A172 (cell line): ENCODE measurements at places on chromosomes 5 and 9.
A peak's percentile ranks its signal among the peaks of the same experiment; 100 is the strongest.

- no peak for DNase-seq
Measured at GRCh38 chr9:112187404-112187803, 12.3 kb upstream of the SUSD1 start.

GRCh38 chr5:148740966-148741742 is 85.3 kb upstream of the ADRB2 start:
- peak; percentile 69 for DNase-seq

DNA sequence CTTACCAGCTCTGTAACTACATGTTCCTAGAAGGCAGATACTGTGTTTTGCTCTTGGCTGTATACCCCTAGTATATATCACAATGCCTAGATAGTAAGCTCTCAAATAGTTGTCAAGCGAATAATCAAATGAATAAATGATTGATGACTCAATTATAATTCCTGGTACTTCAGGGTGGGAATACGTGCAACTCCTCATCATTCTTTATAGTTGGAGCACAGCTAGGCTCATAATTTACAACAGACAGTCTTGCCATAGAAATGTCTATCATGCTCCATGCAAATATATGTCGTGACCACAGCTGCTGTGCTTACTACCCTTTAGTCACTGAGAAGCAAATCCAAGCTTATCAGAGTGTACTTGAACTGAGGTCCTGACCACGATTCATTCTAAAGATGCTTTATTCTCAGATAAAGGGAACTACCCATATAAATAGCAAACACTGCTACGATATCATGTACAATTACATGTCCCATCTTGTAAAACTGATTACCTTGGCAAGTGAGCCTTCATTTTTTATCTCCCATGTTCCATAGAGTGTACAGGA is 52.1 kb downstream of the STRBP start:
- no peak for DNase-seq

GRCh38 chr5:12691330-12691729 is 787.1 kb upstream of the CTNND2 start:
- DNase-seq: peak; percentile 6

DNA sequence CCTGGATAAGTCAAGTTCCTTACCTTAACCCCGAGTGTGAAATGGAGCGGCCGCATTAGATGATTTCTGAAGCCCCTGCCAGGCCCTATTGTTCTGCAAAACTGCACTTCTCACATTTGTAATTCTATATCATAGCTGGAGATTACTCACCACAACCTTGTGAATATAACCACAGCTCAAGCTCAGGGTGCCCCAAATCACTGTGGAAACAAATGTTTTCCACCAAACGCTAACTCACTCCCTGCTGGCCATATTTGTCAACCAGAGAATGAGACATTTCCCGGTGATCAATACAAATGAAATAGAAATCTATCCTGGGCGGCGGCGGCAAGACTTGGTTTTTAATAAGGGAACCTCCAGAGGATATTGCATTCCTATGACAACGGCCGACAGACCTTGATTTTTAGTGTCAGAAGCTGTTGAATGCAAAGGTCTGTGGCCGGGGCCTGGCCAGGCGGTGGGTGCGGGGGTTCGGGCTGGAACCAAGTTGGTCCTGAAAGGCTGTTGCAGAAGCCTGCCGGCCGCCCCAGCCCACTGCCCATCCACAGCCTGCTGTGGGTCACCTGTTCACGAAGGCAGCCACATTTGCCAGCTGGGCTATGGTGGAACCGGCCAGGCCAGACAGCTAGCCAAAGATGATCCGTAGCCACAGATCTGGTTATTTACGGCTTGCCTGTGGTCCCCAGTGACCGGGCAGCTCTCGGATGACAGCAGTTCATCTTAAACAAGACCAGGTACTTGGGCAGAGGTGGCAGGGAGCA is 93.9 kb upstream of the LMX1B start:
- no peak for DNase-seq

- no peak for DNase-seq
Measured at GRCh38 chr5:37815913-37816312, 23.9 kb downstream of the GDNF start.

DNA sequence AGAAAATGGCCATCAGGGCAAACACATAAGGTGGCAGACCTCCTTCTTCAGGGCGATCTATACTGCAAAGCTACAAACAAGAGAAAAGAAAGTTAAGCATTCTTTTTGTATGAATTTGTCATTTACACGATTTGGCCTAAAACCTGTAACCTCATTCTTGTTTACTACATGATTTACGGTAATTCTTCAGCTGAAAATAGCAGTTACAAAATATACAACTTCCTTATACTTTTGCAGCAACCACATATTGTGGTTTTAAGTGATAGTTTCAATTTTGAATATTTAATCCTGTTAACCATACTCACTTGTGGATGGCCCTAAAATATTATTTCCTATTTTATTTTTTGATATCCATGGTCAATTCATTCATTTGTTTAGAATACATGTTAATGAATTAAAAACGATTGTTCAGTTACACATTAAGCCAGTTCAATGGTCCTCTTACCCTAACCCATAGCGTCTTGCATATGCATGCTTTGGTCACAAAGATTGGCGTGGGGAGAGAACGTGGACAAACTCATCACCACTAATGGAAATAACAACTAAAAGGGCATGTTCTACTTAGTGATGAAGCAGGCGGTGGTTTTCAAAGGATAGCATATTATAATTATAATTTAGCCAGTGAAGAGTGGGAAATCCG is 16.6 kb downstream of the TUT7 start:
- DNase-seq: no peak

DNA sequence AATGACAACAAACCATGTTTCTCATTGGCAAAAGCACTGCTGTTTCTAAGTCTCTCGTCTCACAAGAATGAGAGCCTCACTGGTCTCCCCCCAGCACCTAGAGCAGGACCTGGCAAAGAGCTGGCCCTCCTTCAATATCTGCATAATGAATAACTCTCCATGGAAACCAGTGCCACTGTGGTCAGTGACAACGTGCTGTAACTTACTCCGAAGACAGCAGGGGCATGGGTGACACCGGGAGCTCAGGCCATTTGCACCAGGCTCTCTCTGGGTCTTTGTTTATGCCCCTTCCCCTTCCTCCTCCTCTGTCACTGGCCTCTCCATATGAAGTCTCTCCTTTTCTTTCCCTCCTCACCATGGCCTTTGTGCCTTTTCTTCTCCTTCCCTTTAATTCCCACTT is 33.3 kb downstream of the TAS2R1 start:
- no peak for DNase-seq

GRCh38 chr5:109410389-109411148 is 795 bp upstream of the PJA2 start:
- peak; percentile 73 for DNase-seq

- DNase-seq: no peak
Measured at GRCh38 chr9:138049779-138050471, 172.3 kb downstream of the CACNA1B start.

GRCh38 chr9:129990269-129991010 is 52.5 kb downstream of the FNBP1 start:
- DNase-seq: no peak

GRCh38 chr5:38069360-38069759 is 189.0 kb upstream of the EGFLAM start:
- DNase-seq: peak; percentile 7

GRCh38 chr5:92494508-92494907 is 1086.5 kb downstream of the NR2F1-AS1 start:
- DNase-seq: no peak

DNA sequence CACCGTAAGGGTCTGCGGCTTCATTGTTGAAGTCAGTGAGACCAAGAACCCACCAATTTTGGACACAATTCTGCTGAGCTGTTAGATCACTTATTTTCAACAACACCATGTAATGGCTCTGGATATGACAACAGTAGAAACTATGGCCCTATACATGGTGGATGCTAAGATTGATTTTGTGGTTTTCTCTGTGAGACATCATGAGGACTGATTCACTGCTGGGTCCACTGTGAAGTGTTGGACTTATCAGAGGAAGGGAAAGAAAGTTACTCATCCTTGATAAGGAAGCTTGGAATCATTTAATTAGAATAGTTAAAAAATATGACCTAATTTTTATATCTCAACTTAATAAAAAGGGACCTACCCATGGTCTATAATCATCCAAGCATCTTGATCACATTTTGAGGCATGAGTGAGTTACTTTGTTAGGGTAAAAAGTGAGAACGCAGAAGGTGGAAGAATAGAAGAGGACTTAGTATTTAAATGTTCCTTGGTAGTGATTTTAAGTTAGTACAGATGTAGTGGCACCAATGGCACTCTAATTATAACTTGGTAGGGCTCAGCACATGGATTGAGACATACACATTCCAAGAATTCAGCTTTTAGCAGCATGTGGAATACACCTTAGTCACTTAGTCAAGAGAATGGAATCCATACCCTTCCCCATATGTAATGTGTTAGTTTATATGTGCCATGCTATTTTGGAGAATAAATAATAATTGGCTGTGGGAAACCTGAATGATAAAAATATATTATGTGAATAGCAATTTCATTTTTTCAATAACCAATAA is 123.5 kb upstream of the CD180 start:
- peak; percentile 74 for DNase-seq

DNA sequence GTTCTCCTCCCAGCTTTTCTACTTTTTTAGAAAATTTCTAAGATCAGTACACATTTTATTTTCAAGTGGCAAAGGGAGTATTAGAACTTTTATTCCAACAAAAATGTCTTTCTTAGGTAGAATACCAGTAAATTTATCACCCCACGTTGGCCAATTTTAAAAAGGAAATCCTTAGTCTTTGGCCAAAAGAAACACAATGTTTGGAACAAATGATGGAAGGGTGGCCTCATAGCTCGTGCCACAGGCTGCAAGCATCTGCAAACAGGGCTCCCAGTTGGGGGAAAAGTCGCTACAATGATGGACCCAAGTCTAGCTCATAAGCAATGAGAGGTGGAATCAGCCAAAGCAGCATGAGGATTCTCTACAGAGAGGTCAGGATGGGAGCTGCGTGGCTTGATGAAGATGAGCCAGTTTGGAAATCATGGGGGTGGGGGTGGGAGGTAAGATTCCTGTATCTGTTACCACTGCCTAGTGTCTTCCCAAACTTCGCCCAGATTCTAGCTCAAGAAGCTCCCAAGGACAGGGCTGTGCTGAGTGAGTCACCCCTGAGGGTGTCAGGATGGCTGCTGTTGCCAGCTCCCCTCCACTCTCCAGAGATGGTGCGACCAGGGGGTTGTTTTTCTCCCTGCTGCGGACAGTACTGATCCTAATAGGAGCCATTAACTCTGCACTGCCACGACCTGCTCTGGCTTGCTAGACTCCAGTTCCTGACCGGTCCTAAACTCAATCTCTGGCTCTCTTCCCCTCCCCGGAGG is 75.6 kb downstream of the DCP2 start:
- no peak for DNase-seq

DNA sequence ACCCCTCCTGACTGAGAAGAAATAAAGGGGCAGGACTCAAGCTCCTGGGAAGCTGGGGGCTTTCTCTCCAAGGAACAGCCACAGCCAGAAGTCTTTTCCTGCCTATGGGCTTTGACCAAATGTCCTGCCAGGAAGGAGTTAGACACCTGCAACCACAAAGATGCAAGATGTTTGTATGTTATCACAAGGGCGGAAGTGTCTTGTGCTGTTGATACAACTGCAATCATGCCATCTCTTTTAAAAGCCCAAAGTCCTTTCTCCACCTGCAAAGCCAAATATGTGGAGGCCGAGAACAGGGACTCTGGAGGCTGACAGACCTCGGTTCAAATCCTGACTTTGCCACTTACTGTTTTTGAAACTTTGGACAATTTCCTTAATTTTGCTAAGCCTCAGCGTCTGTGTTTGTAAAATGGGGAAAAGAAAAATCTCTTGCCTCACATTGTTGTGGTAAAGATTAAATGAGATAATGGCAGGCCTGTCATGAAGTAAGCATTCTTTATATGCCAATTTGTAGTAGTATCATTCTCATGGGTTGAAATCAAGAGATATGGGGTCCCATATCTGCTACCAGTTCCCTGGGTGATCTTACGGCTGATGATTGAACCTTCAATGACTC is 17.0 kb downstream of the HRH2 start:
- no peak for DNase-seq

- no peak for DNase-seq
Measured at GRCh38 chr5:170404398-170404797, 15.2 kb upstream of the KCNMB1 start.

- no peak for DNase-seq
Measured at GRCh38 chr9:85223506-85224125, 518.1 kb downstream of the AGTPBP1 start.

DNA sequence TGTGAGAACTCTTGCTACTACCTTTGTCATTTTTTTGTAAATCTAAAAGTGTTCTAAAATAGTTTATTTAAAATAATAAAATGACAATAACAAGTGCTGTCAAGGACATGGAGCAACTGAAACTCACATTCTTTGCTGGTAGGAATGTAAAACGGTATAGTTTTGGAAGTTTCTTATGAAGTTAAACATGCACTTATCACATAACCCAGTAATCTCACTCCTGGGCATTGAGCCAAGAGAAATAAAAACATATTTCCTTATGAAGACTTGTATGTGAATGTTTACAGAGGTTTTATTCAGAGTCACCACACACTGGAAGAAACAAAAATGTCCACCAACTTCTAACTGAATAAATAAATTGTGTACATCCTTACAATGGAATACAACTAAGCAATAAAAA is 46.0 kb upstream of the COL15A1 start:
- DNase-seq: no peak

- DNase-seq: no peak
Measured at GRCh38 chr5:160039810-160040470, 31.0 kb downstream of the TTC1 start.

DNA sequence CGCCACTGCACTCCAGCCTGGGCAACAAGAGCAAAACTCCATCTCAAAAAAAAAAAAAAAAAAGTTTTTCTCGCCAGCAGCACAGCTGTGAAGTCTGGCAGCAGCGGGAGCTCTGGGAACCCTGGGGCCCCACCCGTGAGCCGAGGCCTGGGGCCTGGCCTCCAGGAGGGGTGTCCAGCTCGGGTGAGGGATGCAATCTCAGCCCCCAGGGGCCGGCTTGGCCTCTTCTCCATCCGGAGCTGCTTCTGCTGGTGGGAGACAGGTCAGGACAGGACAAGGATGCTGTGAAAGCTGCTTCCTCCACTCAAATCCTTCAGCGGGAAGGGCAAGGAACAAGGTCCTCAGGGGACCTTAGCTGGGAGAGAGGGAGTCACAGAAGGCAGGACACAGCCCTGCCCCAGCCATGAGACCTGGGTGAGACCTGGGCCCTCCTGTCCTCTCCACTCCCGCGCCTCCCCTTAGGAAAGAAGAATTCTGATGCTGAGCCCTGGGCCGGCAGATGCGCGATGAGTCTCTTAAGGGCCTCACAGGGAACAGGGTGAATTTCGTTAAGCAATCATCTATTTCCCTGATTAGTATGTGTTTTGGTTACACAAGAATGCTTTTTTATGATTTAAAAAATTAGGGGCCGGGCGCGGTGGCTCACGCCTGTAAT is 30.6 kb downstream of the PLPP7 start:
- no peak for DNase-seq

DNA sequence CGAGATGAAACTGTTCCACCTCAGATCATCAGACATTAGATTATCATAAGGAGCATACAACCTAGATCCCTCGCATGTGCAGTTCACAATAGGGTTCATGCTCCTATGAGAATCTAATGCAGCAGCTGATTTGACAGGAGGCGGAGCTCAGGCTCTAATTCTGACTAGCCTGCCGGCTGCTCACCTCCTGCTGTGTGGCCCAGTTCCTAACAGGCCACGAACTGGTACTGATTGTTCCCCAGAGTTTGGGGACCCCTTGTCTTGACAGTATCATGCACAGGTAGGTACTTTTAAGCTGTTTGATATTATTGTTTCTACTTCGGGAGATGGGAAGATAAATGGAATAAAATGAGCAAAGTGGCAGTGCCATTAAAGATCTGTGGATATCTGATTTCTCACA is 66.9 kb downstream of the ZCCHC7 start:
- no peak for DNase-seq

GRCh38 chr9:121138973-121139372 is 62.7 kb downstream of the RAB14 start:
- DNase-seq: peak; percentile 83

- DNase-seq: peak; percentile 96
Measured at GRCh38 chr9:109600142-109600541, 102.0 kb upstream of the PTPN3 start.
